Hematopoietic multipotent progenitor cell treated with erythropoietin and hydrocortisone succinate and interleukin-3 and kit ligand, for 15 days (in vitro differentiated cells): ENCODE measurements at places on chromosomes 11 and 22.

GRCh38 chr11:114964676-114965214 is 286.4 kb downstream of the NXPE2 start:
- no peak for DNase-seq

DNA sequence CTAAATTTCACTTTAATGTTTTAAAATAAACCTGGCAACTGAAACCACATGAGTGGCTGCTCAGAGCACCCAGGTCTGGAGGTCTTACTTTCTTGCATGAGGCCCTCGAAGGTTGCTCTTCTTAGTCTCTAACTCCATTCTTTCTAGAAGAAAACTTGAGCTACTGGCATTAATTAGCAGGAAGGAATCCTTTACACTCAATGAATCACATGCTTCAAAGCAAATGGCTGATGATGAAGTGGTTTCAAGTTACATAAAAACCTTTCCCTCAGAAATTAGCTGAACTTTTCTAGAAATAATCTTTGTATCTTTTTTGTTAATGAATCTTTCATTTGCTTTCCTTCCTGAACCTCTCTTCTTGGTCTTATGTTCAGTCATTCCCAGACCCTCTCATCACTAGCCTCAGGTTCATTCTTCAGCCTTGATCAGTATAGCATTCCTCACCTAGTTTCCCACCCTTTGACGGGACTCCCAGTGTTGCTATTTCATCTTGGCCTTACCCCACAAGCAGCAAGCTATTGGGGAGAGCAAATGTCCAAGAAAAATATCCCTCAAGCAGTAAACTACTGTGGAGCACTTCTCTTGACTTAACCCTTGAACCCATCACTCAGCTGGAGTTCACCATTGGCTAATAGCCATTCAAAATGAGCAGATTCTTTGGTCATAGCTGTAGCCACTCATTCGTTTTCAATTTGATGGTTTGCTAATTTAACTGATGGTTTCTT is 75.1 kb downstream of the INSC start:
- DNase-seq, result no peak

GRCh38 chr11:109490953-109491635 is 69.1 kb downstream of the C11orf87 start:
- no peak for DNase-seq

DNA sequence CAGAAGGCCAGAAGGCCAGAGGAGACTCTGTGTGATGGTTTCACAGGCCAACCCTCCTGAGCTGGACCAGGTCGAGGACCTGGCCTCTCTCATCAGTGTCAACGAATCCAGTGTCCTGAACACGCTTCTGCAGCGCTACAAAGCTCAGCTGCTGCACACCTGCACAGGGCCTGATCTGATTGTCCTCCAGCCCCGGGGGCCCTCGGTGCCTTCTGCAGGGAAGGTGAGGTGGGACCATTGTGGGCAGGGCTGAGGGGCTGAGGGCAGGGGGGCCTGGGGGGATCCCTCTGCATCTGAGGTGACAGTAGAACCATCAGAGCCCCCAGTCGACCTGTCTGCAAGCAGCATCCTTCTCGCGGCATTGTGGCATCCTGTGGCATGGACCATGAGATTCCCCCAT is 30.3 kb downstream of the MYO18B start:
- DNase-seq, result no peak

DNA sequence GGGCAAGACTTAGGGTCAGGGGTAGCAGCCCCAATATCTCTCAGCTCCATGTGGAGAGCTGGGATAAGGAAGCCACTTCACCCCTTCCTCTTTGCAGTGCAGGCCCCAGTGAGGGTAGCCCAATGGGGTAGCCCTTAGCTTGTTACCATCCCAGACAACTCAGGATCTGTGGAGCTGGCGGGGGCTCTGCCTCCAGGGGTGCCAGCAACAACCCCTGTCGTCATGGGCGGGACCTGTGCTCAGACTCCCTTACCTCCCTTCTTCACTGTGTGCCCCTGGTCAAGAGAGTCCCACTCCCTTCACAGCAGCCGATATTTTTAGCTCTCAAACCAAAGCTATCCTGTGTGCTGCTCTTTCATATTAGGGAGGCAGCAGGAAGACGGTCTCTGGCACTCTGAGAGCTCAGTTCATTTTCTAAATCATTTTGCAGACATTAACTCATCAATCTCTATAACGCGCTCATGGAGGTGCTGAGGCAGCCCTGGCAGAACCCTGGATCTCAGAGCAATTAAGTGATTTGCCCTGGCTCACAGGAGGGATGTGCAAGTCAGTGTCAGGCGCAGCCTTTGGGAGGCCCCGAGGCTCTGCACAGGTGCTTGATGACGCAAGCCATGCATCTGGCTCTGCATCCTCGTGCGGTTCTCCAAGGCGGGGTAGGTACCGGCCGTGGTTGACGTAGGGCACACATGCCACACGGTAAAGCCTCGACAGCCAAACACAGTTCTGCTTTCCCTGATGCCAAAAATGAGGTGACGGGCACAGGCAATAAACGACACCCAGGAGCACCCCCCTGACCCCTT is 357.6 kb downstream of the SHANK2 start:
- DNase-seq, result no peak

DNA sequence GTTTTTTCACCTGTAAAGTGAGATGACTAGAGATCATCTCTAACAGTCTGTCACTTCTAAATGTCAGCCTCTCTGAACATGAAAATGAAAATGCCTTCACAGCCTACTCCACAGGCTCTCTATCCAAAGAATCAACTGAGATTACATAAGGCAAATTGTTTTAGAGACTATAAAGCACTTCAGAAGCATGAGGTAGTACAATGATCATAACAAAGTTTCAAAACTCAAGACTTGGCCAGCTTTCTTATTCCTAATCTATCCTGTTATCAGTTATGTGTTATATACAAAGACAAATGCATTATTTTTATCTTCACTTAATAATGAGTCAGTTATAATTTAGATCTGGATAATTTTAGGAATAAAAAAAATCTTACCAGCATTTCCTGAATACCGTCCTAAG is 20.3 kb upstream of the CEP126 start:
- DNase-seq, result no peak

DNA sequence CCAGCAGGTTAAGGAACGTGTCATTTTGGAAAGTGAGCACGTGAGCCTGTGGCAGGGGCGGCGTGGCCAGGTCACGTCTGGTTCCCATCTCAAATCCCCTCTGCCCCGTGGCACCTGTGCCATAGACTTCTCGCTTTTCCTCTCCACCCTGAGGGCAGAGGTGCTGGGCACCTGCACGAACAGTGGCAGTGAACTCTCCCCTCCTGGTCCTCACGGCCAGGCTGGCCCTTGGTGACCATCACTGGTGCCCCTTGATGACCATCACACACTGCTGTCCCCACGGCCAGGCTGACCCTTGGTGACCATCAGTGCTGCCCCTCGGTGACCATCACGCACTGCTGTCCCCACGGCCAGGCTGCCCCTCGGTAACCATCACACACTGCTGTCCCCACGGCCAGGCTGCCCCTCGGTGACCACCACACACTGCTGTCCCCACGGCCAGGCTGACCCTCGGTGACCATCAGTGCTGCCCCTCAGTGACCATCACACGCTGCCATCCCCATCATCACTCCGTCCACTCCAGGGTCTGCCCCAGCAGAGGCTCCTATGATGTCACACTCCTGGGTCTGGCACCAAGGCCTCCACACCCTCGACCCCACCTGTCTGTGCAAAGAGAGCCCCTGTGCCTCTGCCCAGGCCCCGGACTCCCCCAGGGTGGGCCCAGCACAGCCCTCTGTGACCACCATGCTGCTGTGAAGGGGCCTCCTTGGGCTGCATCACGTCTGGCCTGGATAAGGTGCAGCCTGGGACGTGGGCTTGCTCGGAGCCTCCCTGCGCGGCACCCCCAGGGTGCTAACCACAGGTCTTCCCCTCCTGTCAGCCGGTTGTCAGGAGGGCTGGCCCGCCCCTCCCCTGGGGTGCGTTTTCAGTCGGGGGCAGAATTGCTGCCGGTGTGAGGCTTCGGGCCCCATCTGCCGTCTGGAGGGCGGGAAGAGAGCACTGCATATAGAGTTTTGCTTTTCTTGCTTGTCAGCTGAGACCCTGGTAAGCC is 738.6 kb downstream of the BRD1 start:
- no peak for DNase-seq

- no peak for DNase-seq
Observed at GRCh38 chr11:83862691-83863090, 576.5 kb upstream of the CCDC90B start.
